ENCODE measurements at places on chromosomes 5 and 9.

GRCh38 chr9:26172301-26172700, 494.1 kb upstream of the TUSC1 start:
- no peak for DNase-seq

- DNase-seq = no peak
These were observed 368 bp upstream of the CCDC180 start for GRCh38 chr9:97307091-97307490.

GRCh38 chr9:136857581-136858412, 5.7 kb downstream of the MAMDC4 start:
- no peak for DNase-seq

- DNase-seq = no peak
These were observed 24.3 kb upstream of the PIK3R1 start for GRCh38 chr5:68191083-68191791.

DNA sequence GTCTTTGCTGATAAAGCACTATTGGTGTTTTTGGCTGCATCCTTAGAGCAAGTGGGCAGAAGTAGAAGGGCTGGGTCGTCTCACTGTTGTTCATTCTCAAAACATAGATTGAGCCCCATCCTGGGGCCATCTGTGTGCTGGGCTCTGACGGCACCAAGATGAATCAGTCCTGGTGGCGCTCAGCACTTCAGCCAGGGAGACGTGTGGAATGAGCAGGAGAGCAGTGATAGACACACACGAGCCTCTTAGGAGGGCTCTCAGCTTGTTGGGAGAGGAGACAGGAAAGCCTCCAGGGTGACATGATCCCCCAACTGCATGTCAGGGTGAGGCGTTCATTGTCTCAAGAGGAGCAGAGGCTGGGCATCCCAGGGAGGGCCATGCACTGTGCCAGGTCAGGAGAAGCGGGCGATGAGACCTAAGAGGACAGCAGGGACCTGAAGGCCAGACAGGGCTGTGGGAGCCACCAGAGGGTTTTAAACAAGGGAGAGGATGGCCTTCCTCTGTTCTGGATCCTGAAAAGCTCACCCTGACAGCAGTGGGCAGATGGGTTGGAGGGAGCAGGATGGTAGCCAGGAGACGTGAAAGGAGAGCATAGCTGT, 115.8 kb downstream of the DAB2IP start:
- DNase-seq = no peak

Measured in stimulated activated CD4-positive, alpha-beta T cell treated with anti-CD3 and anti-CD28 coated beads, Interleukin-1b, Interleukin-23, amount 100 ng/mL, for 4 hours (primary cell).